ENCODE measurements at places on chromosomes 11 and 22.

GRCh38 chr11:77438487-77438886, 35.4 kb downstream of the PAK1 start:
- no peak for DNase-seq

DNA sequence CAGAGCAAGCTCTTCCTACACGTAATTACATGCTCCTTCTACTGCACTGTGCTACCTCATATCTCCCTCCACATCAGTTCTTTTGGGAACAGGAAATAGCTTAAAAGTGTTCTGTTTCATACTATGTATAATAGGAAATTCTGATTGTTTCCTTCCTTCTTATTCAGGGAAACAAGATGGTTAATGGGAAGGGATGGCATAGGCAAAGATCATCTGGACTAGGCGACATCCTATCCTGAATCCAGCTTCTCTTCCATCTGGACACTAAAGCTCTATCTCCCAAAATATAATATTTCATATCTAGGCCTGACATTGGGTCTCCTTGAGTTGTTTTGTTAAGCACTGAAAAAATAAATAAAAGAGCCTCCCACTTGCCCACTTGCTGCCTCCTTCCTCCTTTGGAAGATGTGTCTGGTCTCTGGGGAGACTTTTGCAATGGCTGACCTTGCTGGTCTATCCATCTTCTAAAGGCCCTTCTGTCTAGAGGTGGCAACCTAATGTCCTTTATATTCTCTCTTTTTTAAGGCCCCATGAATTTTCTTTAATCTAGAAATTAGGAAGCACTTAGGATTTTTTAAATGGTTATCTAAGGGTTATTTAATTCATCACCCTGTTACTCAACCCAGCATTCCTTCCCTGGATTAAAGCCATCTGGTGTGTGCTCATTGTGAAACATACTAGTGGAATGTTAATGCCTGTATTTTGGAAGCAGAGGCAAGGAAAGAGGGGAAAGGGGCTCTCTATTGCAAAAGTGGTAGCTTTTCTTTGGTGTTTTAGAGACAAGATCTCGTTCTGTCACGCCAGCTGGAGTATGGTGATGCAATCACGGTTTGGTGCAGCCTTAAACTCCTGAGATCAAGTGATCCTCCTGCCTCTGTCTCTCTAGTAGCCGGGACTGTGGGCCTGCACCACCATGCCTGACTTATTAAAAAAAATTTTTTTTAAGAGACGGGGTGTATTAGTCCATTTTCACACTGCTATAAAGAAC, 20.6 kb downstream of the CLMP start:
- DNase-seq: no peak

DNA sequence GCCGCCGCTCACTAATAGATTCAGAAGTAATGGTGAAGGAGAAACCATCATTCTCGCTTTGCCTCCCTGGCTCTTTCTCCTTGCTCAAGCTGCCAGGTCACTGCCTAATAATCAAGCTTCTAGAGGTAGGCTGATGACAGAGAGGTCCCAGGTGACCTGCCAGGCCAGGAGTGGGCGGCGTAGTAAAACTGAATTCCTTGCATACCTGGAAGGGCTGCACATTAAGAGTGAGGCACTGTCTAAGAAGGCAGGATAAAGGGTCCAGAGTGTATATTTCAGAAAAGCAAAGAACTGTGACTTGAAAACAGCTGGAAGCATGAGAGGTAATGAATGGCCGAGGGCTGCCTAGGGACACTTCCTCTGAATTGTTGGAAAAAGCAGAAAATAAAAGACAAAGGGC, 4.1 kb downstream of the SYT13 start:
- peak; percentile 40 for DNase-seq

GRCh38 chr11:128695539-128696221, 1.8 kb downstream of the FLI1 start:
- DNase-seq: no peak

DNA sequence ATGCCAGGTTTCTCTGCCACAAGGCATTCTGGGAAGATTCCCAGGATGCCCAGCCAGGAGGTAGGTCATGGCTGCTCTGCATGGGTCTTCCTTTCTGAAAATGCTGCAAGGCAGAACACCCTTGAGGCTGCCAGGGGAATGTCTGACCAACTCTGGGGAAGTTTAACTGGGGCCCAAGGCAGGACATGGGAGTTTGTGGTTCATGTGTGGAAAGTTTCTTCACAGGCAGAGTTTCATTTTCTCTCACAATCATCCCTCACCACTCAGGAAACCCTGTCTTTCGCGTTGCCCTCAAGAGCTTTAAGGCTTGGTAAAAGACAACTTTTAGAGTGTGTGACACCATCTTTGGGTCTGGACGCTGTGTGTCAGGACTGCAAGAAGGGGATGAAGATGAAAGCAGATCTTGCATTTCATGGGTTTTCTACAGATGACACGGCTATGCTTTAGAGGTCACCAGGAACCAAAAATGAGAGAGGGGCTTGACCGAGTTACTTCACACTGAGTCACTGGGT, 133.5 kb downstream of the CD44 start:
- no peak for DNase-seq

DNA sequence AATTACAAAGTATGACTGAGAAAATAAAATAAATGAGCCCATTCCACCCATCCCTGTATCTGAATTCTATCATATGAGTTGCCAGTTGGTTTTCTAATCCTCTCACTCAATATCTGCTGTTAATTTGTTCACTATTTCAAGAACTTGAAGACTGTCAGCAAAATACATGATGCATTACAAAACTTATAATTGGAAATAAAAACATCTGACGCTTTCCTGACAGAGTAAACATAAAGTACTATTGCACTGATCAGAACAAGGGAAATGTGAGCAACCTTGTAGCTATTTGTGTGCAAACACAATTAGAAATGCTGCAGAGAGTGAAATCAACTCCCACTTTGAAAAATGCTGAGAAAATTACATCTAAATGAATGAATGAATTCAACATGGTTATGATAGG, 97.1 kb downstream of the MPPED2 start:
- DNase-seq: no peak

GRCh38 chr11:122077459-122077858, 38.6 kb downstream of the BLID start:
- DNase-seq: no peak

GRCh38 chr11:107457205-107457557, 444 bp downstream of the CWF19L2 start:
- DNase-seq: peak; percentile 18

DNA sequence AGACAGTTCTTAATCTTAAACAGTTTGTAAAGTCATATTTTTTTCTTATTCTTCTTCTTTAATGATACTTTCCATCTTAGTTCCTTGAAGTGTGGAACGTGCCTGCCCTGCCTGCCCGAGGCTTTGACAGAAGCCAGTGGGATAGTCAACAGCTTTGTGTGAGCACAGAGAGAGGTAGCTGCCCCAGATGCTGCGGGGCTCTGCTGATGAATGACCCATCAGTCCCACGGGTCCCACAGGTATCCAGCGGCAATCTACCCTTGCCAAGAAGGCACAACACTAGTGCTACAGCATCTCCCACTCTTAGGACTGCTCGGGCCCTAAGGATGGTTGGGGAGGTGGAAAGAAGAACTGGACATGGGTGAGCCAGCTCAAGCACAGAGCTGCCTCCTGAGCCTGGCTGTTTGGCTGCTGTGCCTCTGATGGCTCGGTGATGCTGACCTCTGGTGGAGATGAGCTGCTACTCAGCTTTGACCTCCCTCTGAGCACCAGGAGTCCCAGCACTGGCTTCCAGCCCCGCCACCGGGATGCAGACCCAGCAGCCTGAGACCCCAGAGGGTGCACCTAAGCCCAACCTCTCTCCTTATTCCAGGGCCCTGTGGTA, 11.8 kb upstream of the APLNR start:
- DNase-seq: peak; percentile 83

- no peak for DNase-seq
These were observed 66.0 kb upstream of the KIRREL3 start for GRCh38 chr11:127066401-127067090.

DNA sequence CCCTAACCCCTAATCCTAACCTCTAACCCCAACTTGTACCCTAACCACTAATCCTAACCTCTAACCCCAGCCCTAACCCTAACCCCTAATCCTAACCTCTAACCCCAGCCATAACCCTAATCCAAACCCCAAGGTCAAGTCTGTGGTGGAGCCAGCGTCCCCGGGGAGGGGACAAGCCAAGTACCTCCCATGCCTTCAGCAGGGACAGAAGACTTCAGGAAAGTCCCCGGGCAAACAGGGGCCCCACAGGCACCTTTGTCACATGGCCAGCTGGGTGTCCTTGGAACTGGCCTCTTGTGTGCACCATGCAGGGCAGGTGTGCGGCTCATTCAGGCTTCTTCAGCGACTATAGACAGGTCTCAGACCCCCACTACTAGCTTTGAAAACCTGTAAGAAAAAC, 555.8 kb downstream of the BRD1 start:
- DNase-seq: no peak

- DNase-seq: no peak
These were observed 96.5 kb downstream of the RRM1 start for GRCh38 chr11:4191031-4191571.

- peak; percentile 63 for DNase-seq
These were observed 2.0 kb upstream of the KRTAP5-10 start for GRCh38 chr11:71563406-71563805.

GRCh38 chr11:120121336-120121735, 16.6 kb downstream of the TRIM29 start:
- DNase-seq: no peak

DNA sequence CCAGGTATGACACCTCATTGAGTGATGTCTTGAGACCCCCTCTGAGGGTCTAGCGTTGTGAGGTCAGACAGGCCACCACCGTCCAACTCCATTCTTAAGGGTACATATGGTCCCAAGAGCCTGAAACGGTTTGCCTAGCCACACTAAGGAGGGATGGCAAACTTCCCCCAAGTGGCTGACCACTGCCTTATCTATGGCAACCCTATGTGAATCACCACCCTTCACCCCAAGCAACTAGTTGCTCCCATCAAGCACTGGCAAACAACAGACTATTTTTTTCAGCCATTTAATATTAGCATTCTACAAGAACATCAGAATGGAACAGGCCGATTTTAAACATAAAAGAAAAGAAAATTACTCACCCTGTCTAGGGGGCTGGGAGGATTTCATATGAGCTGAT, 22.8 kb downstream of the THOC5 start:
- DNase-seq: no peak

DNA sequence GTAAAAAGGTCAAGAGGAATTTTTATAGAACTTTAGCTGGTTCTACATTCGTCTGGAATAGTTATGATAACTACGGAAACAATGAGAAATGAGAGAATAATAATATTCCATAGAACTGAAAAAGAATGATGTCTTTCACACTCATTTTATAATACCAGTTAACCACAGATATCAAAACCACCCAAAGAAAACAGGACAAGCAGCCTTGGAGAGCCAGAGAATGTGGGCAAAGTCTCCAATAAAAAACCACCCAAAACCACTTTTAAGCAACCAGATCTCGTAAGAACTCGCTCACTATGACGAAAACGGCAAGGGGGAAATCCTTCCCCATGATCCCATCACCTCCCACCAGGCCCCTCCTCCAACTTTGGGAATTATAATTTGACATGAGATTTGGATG, 60.8 kb downstream of the ARHGAP32 start:
- no peak for DNase-seq

DNA sequence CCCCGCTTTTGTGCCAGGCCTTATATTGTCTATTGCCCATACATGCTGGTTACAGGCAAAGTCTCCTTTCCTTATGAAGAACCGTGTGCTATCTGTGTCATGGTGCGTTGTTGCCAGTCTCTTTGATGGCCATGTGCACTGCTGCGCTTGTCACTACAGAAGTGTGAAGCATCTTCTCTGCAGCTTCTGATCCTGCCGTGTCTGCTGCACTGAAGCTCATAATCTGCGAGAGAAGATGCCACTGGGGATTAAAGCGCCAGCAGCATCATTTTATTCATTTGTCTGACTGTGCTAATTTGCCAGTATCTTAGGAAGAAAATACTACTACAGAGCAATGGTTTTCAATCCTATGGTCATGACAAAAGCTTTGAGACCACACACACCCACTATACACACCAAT, 330.1 kb downstream of the FAT3 start:
- DNase-seq: no peak

GRCh38 chr11:5719703-5720495, 16.3 kb upstream of the OR56B1 start:
- no peak for DNase-seq

DNA sequence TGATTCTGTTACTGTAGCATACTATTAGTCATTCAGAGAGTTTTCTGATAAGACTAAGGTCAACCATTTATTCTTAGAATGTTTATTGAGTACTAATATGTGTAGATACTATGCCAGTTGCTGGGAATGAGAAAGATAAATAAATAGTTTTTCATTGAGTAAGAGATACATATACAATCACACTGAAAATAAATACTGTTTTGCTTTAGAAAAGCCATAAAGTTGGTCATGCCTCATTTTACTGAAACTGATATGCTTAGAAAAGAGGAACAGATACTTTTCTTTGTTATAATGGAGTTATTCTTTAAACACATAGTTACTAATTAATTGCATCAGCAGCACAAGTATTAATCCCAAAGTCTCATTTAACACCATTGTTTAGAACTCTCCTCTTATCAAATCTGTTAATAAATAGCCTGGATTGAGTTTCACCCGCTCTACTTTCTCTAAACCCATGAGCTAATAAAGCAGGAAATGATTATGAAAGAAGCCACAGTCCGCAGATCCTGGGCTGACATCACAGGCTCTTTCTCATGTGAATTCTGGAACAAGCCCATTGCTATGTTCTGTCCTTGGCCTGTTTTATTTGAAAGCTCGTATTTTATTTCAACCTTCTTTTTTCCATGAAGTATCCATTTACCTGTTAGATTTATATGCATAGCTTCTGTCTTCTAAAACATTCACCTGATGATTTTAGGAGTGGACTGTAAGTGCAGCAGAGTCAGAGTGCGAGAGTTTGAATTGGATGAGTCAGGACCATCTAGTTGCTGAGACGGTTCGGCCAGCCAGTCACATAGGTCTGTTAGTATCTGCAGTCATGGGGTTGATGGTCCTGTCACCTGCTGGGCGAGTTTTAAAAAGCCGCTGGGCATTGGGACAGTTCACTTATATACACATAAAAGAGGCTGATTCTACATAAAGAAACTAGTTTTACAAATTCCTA, 35.5 kb downstream of the PIWIL4 start:
- DNase-seq: peak; percentile 83

- DNase-seq: peak; percentile 90
These were observed 787 bp downstream of the LRRC10B start for GRCh38 chr11:61509043-61510029.

All from cardiac muscle cell (in vitro differentiated cells and primary cell).